ENCODE measurements at places on chromosomes 11 and 22. TPM values are rescaled to one million over a fixed set of nuclear protein-coding genes. Genes with fewer than 3 reads are reported as not detected.

ASPHD2 gene
- 2.2 TPM for total RNA-seq

LMO2 gene
- total RNA-seq: not detected

C11orf91 gene
- 0.33 TPM for total RNA-seq

P4HA3 gene
- total RNA-seq: 3.1 TPM

CALCA gene
- not detected for total RNA-seq

CNIH2 gene
- total RNA-seq: 0.17 TPM

Measured in smooth muscle cell of trachea (primary cell).